ENCODE measurements at places on chromosomes 3 and 15.

DNA sequence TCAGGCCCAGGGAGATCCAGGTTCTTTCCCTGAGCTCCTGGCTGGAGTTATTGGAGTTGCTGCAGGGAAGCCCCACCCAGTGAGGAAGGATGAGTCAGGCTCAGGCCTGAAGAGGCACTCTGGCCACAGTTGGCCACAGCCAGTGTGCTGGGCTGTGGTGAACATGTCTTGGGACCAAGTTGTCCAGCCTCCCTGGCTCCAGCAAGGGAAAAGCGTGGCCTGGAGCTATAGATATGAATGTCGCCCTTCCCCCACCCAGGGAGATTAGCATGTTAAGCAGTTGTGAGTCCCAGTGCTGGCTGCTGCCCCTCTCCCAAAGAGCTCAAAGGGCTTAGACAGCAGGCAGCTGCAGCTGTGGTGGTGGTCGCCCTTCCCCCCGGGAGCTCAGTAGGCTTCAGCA is 963.2 kb downstream of the ROBO2 start:
- DNase-seq = no peak

DNA sequence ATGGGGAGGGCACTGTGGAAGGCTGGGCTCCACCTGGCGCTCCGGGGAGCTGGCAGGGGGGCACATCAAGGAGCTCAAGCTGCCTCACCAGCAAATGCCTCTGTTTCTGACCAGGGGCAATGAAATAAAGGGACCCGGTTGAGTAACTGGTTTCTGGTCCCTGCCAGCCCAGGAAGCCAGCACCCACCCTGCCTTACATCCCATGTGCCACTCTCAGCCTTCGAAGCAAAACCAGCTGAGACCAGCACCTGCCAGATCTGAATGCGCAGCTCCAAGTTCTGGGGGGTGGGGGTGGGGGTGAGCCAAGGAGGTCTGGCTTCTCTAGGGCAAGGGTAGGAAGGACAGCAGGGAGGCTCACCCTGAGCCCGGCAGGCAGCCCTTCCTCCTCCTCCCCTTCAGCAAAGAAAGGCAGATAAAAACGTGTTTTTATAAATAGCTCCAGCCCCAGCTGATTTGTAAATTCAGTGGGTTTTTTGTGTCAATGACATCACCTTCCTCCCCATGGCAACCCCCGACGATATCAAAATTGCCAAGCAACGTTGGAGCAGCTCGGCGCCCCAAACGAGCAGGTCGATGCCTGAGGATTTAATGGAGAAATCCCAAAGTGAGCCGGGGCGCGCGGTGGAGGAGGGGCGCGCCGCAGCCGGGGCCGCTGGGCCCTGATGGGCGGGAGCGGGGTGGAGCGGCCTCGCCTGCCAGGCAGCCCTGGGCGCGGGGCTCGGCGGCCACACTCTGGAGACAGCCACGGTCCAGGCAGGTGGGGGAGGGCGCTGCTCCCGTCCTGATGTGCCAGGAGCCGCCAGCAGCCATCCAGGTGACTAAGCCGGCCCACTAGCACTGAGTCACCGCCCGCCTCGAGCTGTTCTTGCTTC is at the start of gene PAK6:
Gene PAK6, plus strand, starts transcription at position 532 of the 872 bp plus-strand sequence. CDS start 25,723 bp downstream, outside the sequence.
- DNase-seq = peak; percentile 18

DNA sequence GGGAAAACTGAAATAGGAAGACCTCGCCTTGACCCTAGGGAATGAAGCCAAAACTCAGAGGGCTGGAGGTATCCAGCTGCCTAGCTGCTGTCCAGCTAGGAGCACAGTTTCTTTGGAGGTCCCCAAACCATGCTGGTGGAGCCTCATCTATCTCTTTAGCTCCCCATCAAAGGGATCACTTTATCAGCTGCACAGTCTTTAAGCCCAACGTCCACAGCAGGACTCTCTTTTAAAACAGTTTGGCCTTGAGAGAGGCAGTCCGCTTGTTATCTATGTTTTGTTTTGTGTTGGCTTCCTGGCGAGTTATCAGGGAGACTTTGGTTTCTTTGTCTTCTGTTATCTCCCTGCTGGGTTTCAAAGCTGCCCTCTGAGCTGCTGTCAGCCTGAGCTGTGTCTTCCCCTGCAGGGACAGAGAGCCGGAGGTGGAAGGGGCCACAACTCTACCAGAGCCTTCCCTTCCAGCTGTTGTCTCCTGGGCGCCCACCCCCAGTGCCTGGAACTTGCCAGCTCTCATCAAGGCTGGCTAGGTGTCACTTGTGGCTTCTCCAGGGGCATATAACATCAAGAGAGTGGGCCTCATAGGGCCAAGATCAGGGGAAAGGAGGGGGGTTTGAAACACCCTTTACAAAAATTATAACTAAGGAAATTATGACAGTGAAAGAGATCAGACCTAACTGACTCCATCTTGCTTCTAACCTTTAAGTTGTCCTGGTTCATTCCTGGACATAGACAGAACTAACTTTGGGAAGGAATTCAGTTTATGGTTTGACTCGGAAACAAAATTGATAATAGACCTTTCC is 61.4 kb upstream of the C15orf39 start:
- DNase-seq = no peak

- no peak for DNase-seq
Measured at GRCh38 chr15:91965501-91966193, 112.1 kb downstream of the SLCO3A1 start.

- no peak for DNase-seq
Measured at GRCh38 chr3:73465926-73466325, 158.8 kb downstream of the PDZRN3 start.

DNA sequence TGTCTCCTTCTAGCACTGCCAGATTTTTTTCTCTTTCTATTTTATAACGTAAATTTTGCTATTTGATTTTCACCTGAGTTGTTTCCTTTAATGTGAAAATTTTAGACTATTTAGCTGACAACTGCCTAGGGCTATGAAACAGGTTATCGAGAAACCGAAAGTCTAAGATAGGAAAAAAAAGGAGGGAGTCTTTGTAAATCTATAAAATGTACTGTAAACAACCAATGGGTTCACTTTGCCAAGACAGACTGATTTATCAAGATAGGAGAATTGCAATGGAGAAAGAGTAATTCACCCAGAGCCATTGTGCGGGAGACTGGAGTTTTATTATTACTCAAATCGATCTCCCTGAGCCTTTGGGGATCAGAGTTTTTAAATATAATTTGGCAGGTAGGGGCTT is 50.0 kb downstream of the TM4SF18 start:
- no peak for DNase-seq

GRCh38 chr3:141575879-141576743 is 89.3 kb downstream of the RASA2 start:
- no peak for DNase-seq

DNA sequence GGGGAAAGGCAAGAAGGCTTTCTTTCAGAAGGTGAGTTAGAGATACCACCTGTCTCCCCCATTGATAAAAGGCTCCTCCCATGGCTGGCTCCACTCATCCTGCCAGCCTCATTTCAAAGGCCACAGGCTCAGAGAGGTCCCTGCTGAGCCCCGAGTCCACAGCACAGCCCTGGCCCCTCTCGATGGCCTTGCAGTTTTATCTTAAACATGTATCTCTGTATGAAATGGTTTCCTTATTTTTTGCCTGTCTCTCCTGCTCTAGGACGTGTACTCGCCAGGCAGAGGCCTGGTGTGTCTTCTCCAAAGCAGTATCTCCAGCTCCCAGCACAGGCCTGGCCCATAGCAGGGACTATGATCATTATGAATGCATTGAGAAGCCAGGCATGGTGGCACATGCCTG is 160.5 kb upstream of the NSMCE3 start:
- DNase-seq = no peak

DNA sequence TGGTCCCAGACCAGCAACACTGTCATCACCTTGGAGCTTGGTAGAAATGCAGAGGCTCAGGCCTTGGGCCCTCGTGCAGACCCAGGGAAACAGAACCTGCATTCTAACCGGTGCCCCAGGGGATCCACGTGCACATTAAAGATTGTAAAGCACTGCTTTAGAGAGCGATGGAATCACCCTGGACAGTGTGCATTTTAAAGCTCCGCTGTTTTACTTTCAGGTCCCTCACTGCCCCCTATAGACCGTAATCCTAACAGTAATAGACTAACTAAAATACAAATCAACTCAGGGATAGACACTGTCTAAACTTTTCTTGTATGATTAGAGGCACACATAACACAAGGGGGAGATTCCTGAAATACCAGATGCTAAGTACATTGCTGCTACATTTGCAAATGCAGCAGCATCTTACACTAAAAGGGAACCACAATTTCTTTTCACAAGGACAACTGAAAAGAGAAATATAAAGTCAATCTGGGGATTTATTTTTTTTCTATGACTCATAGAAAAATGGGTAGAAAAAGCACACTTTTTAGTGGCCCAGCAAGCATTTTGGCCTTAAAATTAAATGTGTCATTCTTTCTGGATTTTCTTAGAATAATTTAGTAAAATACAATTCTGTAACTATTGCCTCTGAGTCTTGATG is 10.5 kb upstream of the SH3GL3 start:
- no peak for DNase-seq

GRCh38 chr3:118833075-118833474 is 201.6 kb downstream of the IGSF11 start:
- no peak for DNase-seq

DNA sequence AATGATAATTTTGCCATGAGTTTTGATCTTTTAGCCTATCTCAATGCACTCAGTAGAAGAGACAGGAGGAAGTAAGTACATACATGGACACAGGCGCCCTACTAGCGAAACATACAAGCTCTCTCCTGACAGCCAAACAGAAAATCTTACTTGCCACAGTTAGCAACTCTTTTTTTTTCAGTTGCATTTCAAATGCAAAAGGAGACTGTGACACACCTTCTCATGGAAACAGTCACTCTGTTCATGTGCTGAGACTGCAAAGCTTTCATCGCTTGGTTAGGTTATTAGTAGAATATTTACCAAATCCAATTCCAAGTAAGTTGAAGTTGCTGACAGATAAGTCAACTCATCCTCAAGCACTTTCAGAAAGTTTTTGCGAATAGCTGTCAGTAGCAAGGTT is 223.3 kb downstream of the FOXP1 start:
- DNase-seq = no peak

DNA sequence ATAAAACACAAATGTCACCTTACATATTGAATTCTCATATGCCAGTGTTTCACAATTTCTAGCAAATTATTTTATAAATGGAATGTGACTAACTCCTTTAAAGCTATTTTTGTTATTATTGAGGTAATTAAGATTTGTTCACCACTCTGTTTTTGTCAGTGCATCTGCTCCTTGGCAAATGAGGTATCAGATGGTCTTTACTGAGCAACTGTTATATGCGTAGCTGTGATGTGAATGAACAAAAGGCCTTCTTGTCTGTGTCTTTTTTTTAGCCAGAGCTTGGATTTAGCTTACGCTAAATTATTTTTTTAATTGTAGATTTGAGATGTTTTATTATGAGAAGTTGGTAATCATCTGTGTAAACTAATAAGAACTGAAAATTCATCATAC is 125.3 kb downstream of the IL5RA start:
- DNase-seq = no peak

DNA sequence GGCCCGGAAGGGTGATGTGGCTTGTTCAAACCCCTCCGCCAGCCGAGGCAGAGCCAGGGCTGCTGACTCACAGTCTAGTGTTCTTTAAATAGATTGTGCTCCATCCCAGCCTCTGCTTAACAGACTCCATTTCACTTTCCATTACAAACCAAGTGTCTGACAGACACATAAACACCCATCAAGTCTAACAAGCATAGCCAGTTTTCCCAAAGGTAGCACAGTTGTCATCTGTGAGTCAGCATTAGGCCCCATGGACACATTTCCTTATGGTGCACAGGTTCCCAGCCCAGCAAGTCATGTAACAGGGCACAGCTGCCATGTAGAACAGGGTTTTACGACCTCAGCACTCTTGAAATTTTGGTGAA is 109.9 kb upstream of the RAP2B start:
- DNase-seq = no peak

DNA sequence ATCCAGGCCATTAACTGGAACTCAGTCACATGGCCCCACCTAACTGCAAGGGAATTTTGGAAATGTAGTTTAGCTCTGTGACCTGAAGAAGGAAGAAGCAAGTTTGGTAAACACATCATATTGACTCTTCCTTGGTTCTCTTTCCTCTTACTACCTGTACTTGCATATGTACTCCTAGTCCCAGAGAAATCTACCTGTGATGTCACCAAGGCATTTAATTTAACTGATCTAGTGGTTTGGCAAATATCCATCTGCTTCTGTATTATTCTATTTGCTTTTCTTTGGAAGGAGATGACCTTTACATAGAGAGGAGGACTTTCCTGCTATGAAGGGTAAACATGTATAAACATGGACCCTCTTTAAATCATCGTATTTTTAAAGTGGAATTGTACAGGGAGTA is 150.8 kb downstream of the TMEM108 start:
- DNase-seq = no peak

GRCh38 chr3:37144806-37145205 is 29.6 kb downstream of the LRRFIP2 start:
- DNase-seq = no peak

DNA sequence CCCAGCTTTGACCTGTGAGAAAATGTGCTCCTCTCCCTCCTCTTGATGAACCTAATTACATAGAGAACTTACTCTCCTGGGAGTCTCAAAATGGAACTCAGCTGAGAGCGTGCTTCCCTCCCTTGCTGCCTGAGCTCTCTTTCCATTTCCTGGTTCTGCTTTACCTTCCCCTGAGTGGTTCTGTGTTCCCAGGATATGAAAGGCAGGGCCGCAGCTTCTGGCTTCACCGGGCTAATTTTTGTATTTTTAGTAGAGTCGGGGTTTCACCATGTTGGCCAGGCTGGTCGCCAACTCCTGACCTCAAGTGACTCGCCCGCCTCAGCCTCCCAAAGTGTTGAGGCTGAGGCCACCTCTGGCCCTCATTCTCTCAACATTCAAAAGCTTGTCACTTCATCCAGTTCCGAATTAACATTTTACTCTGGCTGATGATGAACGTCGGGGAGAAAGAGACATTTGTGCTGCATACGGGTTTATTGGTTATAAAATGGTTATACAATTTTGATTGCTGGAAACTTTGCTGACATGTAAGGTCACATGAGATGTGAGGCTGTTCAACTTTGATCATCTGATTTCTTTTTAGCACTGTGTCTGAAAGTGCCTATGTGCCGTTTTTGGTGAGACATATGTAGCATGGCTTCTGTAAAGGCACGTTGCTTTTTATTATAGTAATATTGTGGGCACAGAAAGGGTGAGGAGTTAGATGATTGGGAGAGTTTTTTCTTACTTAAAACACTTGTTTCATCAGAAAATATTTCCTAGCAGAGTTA is 6.6 kb downstream of the PLS1 start:
- DNase-seq = no peak

- no peak for DNase-seq
Measured at GRCh38 chr3:148866261-148866660, 1.2 kb downstream of the CPA3 start.

GRCh38 chr3:57967590-57967989 is 40.6 kb upstream of the FLNB start:
- DNase-seq = no peak

DNA sequence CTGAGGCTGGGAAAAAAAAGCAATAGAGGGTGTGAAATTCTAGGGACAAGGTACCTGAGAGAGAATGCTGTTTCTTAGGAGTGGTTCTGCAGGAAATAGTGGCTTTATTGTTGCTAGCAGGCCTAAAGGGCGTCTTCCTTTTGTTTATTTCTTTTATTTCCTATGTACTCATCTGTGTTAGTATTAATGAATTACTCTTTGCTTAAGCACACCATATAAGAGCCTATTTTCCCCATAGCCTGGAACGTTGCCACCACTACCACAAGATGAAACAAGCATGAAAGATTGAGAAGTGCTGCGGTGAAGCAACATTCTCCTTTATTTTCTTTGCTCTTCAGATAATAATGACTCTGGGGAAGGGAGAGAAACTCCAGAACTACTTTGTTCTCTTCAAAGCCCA is 21.3 kb upstream of the GOLIM4 start:
- no peak for DNase-seq

- DNase-seq = no peak
Measured at GRCh38 chr3:11559816-11560633, 83.7 kb downstream of the VGLL4 start.

GRCh38 chr15:71224024-71224423 is 108.8 kb downstream of the THSD4 start:
- no peak for DNase-seq

Measured in activated CD4-positive, alpha-beta T cell treated with anti-CD3 and anti-CD28 coated beads, Interleukin-2, amount 50 U/mL, for 4 hours (primary cell).